ENCODE measurements at places on chromosomes 2 and 18. TPM values are rescaled to one million over a fixed set of nuclear protein-coding genes. Genes with fewer than 3 reads are reported as not detected.
A peak's percentile ranks its signal among the peaks of the same experiment; 100 is the strongest.

GRCh38 chr2:200702646-200703118 is 109.0 kb upstream of the BZW1 start:
- DNase-seq = no peak

DNA sequence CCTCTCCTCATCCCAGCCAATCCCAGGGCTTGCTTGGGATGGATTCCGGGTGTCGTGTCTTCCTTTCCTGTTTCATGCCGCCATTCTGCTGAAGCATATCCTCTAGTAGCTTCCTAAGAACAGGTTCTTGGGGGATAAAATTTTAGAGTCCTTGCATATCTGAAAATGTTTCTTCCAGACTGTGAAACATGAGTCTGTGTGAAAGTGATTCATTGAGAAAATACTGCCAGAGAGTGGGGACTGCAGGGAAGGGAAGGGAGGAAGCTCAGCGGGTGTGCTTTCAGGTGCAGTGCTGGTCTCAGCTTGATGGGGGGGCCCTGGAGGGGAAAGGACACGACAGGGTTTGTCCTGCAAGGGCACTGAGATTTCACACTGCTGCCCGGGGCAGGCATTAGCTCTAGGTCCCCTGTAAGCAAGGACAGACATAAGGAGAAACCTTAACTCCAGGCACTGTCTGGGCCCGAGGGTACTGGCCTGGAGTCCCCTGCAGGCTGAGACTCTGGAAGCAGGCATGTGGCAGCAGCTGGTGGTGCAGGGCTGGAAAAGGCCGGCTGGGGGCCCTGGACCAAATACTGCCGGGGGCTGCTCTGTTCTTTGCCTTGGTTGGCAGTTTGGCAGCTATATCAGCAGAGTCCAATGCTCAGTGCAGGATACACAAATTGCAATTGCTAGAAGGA is 97.6 kb upstream of the HS6ST1 start:
- no peak for DNase-seq

DNA sequence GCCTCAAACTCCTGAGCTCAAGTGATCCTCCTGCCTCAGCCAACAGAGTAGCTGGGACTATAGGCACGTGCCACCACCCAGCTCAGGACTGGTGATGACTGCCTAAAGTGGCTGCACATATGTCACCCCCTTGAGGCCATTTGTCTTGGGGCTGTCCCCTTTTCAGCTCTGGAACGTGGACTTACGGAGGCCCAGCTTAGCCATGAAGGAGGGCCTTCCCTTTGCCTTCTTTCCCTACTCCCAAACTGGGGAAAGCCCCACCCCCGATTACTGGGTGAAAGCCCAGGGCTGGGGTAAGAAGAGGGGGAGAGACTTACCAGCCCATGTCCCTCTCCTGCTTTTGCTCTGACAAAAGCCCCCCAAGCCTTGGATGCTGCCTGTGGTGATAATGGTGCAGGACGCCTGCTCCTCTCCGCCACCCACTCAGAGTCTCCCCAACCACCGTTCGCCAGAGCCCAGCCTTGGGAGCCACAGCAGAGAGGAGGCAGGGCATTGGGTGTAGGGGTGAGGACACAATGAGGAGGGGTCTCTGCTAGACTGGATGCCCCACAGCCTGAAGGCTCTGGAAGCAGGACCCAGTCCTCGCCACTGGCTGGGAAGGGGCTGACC is 2.5 kb upstream of the DUSP2 start:
- DNase-seq = peak; percentile 60

DNA sequence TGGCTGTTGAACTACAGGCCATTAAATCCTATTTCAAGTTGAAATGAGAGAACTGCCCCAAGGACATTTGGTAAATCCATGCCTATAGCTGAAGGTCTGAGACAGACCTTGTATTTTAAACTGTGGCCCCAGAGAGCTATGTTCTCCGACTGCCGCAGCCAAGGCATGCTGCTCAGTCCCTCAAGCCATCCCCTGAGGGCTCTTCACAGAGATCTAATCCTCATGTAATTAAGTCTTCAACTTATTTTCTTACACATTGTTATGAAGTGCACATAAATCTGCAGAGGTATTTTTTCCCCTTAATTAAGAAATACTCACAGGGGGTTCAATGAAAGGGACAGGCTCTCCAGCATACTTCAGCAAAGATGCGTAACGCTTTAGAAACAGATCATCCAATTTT is 50.6 kb downstream of the ABCG8 start:
- DNase-seq = no peak

DNA sequence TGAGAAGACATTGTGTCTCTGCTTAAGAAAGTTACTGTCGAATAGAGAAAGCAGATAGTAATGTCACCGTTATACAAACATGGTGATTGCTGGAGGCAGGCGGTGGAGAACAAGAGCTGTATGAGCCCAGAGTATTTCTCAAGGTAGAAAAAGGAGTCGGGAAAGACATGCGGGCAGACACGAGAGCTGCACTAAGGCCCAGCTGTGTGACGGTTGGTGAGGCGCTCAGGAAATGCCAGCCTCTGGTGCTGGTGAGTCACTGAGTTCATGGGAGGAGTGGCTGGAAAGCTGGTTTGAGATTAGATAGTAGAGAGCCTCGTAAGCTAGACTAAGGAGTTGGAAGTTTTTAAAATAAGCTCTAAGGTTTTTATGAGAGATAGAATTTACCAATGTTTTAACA is 390.9 kb upstream of the TRIB2 start:
- DNase-seq = no peak

GRCh38 chr2:46361920-46362666 is 64.9 kb downstream of the EPAS1 start:
- no peak for DNase-seq

- peak; percentile 66 for DNase-seq
These were observed 283.8 kb upstream of the LYPD1 start for GRCh38 chr2:132953771-132954170.

GRCh38 chr18:70019136-70019535 is 71.5 kb upstream of the CD226 start:
- DNase-seq = no peak

- DNase-seq = no peak
These were observed 157.3 kb downstream of the DYSF start for GRCh38 chr2:71610671-71611070.

DNA sequence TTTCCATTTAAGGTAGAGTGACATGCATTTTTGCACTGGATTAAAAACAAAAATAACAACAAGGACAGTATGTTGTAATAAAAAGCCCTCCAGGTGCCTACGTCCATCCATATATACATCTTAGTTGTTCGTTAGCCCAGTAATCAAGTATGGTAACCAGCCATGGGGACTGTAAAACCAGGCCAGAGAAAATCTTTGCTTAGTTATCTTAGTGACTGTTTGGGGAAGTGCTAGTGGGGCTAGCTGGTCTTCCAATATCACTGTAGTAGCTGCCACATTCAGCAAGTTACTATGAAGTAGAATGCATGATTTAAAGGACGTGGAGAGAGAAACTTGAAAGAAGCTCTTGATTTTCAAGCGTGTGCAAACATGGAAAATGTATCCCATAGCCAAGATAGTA is 95.9 kb upstream of the STON1 start:
- DNase-seq = no peak

- no peak for DNase-seq
These were observed 155.5 kb downstream of the CNTNAP5 start for GRCh38 chr2:124180635-124181034.

DNA sequence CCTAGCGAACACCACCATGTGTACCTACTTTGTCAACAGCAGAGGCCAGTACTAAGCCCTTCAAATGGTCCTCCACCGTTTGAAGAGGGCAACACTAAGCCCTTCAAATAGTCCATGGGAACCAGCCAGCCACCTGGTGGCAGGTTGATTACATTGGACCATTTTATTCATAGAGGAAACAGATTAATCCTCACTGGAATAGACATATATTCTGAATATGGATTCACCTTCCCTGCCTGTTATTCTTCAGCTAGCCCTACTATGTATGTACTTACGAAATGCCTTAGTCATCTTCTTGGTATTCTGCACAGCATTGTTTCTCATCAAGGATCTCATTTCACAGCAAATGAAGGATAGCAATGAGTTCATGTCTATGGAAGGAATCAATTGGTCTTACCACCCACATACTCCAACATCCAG is 10.0 kb upstream of the ZNF396 start:
- DNase-seq = peak; percentile 68

- DNase-seq = no peak
These were observed 31.4 kb upstream of the CTLA4 start for GRCh38 chr2:203835892-203836800.

DNA sequence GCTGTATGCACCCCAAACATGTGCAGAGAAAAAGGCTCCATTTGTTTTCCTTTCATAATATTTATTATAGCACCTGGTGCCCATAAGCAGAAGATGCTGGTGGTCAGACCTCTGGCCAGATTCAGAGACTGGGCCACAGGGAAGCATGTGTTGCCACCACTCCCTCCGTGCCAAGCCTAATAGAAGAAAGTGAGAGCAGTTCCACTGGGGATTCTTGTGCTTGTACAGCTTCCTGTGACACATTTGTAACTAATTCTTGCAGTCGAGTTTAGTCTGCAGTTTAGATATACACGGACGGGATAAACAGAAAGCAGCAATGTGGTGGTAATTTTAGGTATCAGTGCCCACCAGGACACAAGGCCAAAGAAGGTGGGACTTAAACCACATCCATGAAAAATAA is 135.4 kb upstream of the PIEZO2 start:
- no peak for DNase-seq

GRCh38 chr2:148110184-148110583 is 89.3 kb downstream of the MBD5 start:
- DNase-seq = no peak

- peak; percentile 9 for DNase-seq
These were observed 50.5 kb downstream of the MAP4K4 start for GRCh38 chr2:101748000-101748399.

DNA sequence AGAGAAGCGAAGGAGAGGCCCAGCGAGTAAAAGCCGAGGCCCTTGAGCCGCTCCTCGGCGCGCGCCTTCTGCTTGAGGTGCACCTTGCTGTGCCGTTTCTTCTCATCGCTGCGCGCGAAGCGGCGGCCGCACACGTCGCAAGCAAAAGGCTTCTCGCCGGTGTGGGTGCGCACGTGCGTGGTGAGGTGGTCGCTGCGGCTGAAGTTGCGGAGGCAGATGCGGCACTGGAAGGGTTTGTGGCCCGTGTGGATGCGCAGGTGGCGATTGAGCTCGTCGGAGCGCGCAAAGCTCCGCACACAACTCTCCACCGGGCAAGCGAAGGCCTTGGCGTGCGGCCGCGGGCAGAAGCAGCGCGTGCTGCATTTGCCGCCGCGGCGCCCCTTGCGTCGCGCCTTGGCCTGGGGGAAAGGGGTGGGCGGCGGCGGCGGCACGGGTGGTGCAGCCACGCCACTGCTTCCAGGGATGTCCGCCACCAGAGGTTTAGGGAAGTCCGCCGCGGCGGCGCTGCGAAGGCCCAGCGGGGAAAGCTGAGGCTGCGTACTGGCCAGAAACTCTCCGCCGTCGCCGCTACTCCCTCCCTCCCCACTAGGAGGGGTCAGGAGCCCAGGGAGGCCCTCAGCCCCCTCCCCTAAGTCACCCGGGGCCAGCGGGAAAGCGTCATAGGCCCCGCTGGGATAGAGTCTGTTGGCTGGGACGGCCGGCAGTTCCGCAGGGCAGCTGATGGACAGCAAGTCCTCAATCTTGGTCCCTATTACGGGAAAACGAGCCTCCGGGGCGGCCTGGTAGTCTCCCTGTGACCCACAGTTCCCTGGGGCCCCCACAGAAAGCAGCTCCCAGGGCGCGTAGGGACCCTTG is 1.7 kb downstream of the EGR4 start:
- no peak for DNase-seq

- no peak for DNase-seq
These were observed 195.3 kb downstream of the SETBP1 start for GRCh38 chr18:44876024-44876423.

DNA sequence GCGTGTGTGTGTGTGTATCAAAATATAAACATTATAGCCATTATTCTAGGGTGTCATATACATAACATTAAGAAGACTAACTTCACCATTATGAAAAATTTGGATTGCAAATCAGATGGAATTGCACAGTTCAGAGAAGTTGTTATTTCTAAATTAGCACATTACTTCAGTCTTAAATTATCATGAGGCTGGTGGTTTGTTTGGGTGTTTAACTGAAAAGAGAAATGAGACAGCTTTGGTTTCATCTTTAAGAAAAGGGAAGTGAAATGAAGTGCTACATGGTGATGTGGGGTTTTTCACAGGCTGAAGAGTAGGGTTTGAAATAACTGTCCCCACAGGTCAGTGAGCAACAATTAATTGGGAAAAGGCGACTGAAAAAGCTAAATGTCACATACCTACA is 161.2 kb upstream of the XIRP2 start:
- DNase-seq = no peak

GRCh38 chr18:25648716-25649260 is 296.8 kb upstream of the ZNF521 start:
- no peak for DNase-seq

- DNase-seq = no peak
These were observed 6.2 kb downstream of the KRTCAP3 start for GRCh38 chr2:27448381-27448780.

DNA sequence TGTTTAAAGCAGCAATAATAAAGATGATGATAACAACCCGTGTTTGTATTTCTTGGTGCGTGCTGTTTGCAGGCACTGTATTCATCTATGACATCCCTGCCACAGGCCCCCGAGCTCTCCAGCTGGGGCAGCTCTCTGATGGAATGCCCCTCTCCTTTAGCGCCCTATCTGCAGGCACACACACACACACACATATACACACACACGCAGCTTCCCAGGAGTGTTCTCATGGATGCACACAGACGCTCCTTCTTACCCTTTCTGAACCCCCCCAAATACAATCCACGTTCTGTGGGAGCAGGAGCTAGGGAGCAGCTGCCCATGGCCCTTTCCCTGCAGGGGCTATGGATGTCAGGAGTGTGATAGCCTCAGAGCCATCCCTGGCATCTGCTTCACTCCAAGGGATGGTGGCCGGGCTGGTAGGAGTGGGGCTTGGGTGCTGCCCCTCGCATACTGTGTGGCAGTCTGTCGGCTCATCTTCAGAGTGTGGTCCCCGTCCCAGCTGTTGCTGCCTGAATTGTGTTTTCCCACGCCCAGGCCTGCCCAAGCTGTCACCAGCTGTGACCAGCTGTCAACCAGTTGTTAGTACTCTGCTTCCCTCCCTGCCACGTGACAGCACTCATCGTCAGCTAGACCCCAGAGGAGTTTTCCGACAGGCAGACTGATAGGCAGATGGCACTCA is 50.8 kb upstream of the MYCN start:
- DNase-seq = no peak

GRCh38 chr18:74774486-74774885 is 176.8 kb downstream of the ZNF407 start:
- no peak for DNase-seq

- peak; percentile 78 for DNase-seq
These were observed 323.2 kb downstream of the PLCL1 start for GRCh38 chr2:198127627-198128026.

GRCh38 chr2:240429872-240430491 is 5.5 kb upstream of the GPC1 start:
- DNase-seq = no peak

- DNase-seq = no peak
These were observed 6.7 kb downstream of the DYSF start for GRCh38 chr2:71460056-71460455.

- DNase-seq = peak; percentile 79
These were observed 244.5 kb downstream of the TCF4 start for GRCh38 chr18:55343396-55344073.

Gene NFU1
- 42.8 TPM for total RNA-seq

Gene SEMA4F
- total RNA-seq = 2.7 TPM

Gene CDKL4
- 14.3 TPM for total RNA-seq

Gene NCK2
- 4.1 TPM for total RNA-seq

Gene IL1F10
- not detected for total RNA-seq

Gene CTLA4
- not detected for total RNA-seq

Gene DNAJB2
- 30.9 TPM for total RNA-seq

Gene IGFBP5
- total RNA-seq = not detected

Gene CLASP1
- 102 TPM for total RNA-seq

Gene SULT1C2
- not detected for total RNA-seq

Gene ELP2
- 167 TPM for total RNA-seq

Gene C2orf81
- 3.8 TPM for total RNA-seq

All from Karpas-422 (cell line).